Activated naive CD8-positive, alpha-beta T cell treated with anti-CD3 and anti-CD28 coated beads, Interleukin-2, amount 10 ng/mL, durations not matched to agents 7 days and 5 days (primary cell): ENCODE measurements at places on chromosomes 12 and 14. TPM values are rescaled to one million over a fixed set of nuclear protein-coding genes. Genes with fewer than 3 reads are reported as not detected.

SALL2 gene
- total RNA-seq: 4.4 TPM

TMEM229B gene
- 20.9 TPM for total RNA-seq

ASB2 gene
- 21.3 TPM for total RNA-seq

SERPINA3 gene
- not detected for total RNA-seq

PLA2G1B gene
- total RNA-seq: not detected

CNOT2 gene
- total RNA-seq: 93.3 TPM

TPPP2 gene
- total RNA-seq: not detected

GLT1D1 gene
- total RNA-seq: not detected

DNA sequence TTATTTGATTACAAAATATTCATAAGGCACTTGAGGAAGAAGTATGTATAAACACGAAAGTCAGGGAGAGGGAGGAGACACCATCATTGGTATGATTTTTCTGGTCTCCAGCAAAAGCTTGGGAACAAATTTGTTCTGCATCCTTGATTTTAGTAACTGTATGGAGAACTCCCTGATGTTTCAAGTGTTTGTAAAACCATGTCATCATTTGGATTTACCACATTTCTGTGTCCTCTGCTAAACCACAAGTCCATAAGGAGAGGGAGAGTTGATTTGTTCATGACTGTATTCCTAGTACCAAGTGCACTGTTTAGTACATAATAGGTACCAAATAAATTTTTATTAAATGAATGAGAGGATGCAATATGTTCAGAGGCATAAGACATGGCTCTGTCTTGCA, 181.1 kb downstream of the BTG1 start:
- no peak for DNase-seq

GRCh38 chr12:2283916-2284315, 231.1 kb downstream of the CACNA1C start:
- no peak for DNase-seq

GRCh38 chr12:115936997-115937916, 340.2 kb downstream of the MED13L start:
- DNase-seq: no peak

- no peak for DNase-seq
Observed at GRCh38 chr12:122747224-122748135, 5.1 kb upstream of the DENR start.

DNA sequence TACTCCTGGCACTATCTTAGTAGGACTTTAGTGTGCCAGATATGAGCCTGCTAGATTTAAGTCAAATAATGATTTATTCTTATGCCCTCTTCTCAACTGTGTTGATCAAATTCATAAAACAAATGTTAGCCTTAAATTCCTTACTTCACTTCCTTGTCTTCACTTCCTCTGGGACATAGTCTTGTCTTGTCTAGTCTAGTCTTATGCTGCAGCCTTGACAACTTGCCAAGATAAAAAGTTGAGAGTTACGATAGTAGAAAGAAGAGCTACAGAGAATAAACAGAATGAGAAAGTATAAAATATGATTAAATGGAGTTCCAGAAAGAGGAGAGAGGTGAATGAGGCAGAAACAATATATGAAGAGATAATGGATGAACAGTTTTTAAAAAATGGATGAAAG, 378.1 kb downstream of the DAD1 start:
- no peak for DNase-seq

DNA sequence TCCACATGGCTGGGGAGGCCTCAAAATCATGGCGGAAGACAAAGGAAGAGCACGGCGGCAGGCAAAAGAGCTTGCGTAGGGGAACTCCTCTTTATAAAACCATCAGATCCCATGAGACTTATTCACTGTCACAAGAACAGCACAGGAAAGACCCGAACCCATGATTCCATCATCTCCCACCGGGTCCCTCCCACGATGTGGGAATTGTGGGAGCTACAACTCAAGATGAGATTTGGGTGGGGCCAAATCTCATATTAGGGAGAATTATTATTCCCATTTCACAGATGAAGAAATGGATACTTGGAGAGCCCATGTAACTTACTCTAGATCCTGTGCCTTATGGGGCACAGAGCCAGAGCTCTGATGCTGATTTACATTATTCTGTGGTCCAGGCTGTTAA, 322.6 kb downstream of the PCNX1 start:
- DNase-seq: no peak

- no peak for DNase-seq
Observed at GRCh38 chr14:92688434-92689375, 59.7 kb downstream of the LGMN start.

DNA sequence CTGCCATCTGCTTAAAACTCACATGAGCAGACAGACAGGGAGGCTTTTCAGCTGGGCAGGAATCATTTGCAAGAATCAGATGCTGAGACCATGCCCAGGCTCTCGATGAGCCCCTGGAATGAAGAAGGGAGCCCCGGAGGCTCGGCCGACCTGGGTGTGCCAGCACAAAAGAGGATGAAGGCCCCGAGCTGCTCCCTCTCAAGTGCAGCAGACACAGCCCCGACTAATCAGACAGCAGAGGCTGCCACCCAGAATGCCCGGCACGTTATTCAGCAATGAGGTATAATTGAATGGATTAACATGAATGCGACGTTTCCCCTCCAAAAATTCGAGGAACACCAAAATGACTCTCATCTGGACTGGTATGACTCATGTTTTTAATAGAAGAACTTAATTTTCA, 58.9 kb downstream of the BCL11B start:
- no peak for DNase-seq

- DNase-seq: no peak
Observed at GRCh38 chr12:100345020-100345767, 11.7 kb upstream of the SLC17A8 start.

DNA sequence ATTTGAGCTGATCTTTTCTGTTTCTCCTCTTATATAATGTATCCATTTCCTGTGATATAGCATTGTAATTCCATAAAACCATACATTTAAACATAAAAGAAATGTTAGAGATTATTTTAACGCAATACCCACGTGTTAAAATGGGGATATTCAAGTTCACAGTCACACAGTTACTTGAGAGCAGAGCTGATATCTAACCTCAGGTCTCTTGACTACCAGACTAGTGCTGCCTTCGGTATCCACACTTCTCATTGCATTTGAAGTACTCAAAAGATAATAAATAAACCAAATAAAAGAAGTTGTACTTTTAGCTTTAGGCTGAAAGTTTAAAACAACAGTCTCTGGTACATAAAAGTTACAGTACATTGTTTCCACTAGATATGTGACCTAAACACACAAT, 2.9 kb downstream of the CLECL1 start:
- no peak for DNase-seq

GRCh38 chr14:100765991-100766390, 39.3 kb downstream of the DLK1 start:
- no peak for DNase-seq

- DNase-seq: no peak
Observed at GRCh38 chr14:22897357-22897756, 14.3 kb downstream of the REM2 start.

DNA sequence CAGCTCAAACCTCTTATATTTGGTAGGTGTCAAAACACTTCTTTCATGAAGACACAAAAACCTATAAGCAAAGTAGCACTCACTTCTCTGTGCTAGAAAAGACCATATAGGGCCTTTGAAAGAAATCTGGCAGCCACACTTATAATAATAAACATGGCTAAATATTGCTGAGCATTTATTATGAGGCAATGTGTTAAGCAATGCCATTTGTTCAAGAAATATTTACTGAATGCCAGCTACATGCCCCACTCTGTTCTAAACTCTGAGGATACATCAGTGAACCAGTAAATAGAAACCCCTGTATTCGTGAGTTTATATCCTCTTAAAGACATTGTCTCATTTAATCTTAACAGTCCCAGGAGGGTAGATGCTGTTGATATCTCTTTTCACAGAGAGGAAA, 52.0 kb downstream of the RNFT2 start:
- no peak for DNase-seq

DNA sequence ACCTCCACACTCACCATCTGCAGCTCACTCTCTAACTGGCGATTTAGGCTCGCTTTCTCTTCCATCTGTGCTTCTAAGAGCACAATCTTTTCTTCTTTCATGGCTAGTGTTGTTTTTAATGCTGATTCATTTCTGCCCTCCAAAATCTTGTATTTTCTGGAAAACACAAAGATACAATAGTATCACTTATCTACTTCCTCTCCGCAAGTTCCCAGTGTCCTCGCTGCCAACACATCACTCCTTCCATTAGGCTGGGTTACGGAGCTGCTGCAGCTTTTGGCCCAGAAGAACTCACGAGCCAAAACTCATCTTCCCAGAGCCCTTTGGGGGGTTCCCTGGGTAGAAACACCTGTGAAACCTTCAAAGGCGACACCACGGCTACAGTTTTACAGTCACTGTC, 63.8 kb upstream of the GPR68 start:
- no peak for DNase-seq
